NCI-H526 treated with DMSO at 0.1 percent for 48 hours (cell line): ENCODE measurements at places on chromosomes 2 and 18.
A peak's percentile ranks its signal among the peaks of the same experiment; 100 is the strongest.

- DNase-seq, result no peak
Observed at GRCh38 chr2:171551836-171552235, 29.6 kb downstream of the CYBRD1 start.

DNA sequence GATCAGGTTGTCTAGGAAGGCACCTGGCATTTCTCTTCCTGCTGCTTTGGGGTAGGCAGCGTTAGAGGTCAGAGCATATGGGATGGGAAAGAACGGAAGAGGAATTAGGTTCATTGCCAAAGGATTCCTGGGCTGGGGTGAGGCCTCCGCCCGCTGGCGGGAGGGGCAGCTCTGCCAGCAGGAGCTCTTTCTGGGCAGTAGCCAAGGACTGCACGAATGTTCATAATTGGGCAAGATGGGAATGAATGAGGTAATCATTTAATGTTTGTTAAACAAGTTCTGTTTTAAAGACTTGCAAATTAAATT is 253.9 kb downstream of the AGAP1 start:
- DNase-seq, result no peak

GRCh38 chr2:72678024-72678423 is 147.8 kb downstream of the EXOC6B start:
- no peak for DNase-seq

DNA sequence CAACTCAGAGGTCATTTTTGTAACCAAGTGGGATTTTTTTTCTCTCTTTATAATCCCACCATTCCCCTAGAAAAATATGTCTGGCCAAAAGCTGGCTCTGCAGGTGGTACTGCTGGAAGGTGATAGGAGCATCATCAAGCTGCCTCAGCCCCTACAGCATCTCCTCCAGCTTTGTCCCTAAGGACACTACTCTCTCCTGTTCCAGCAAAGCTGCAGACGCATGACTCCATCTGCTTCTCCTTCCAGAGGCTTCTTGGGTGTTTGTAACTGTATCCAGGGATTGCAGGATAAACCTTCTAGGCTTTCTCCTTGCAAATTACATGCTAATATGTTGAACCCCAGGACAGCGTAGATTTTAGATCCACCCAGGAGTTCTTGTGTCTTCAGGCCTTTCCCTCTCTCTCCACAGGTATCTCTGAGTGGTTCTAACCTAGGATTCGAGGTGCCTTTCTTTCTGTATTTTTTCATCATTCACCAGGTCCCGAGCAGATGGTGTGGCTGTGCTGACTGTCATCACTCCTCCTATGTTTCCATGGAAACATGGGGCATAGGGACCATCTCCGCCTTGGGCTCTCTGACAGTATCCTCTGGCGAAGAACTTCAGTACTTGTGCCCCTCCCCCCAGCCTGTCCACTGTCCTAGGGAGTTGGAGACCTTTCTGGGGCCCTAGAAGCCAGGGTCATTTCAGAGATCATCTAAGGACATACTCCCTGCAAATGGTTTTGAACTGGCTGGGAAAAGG is 34.3 kb downstream of the AFF3 start:
- no peak for DNase-seq

DNA sequence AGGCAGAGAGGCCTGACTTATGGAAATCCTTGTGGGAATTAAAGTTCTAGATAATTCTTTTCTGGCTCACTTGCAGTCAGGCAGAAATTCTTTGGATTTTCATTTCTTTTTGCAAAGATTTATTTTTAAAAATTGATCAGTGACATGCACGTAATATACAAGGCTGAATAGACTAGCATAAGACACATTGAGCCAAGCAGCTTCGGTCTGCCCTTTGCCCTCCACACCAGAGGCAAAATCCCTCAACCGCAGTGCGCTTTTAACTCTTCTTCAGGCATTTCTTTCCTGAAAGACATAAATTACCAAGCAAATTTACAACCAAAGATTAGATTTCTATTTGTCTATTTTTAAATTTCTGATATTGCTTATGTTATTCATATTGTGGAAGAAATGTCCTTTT is 227.9 kb downstream of the LOXHD1 start:
- no peak for DNase-seq

DNA sequence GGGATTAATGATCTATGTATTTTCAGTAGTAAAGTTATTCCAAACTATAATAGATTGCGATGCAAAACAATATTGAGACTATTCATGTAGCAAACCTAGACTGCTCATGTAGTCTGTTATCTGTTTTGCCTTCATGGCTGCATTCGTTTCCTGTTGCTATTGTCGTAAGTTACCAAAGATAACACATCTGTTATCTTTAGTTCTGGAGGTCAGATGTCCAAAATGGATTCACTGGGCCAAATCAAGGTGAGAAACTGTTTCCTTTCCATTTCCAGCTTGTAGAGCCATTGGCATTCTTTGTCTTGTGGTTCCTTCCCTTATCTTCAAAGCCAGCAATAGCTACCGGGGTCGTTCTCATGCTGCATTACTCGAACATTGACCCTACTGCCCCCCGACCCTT is 20.9 kb downstream of the ITGAV start:
- no peak for DNase-seq

DNA sequence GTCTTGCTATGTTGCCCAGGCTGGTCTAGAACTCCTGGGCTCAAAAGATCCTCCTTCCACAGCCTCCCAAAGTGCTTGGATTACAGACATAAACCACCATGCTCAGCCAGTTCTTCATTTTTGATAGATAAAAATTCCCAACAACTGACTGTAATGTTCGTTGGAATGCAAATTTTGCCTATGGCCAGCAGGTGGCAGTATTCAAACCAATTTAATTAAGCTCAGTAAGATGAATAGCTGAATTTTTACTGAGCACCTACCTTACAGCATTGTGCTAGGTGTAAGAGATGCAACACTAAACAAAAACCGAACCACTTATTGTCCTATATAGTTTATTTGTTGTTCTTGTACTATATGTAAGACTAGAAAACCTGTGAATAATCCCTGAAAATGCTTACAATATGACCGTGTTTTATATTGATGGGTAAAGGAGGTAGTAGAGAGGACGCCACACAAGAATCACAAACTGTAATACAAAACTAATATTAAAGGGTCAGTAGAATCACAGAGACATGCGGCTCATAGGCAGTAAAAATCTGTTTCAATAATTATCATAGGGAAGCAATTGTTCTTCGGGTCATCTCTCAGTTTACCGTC is 8.2 kb upstream of the TMEM182 start:
- peak; percentile 48 for DNase-seq

GRCh38 chr2:44245083-44245861 is 30.0 kb upstream of the SLC3A1 start:
- peak; percentile 22 for DNase-seq

GRCh38 chr2:172072706-172073105 is 12.6 kb upstream of the DLX1 start:
- peak; percentile 76 for DNase-seq

DNA sequence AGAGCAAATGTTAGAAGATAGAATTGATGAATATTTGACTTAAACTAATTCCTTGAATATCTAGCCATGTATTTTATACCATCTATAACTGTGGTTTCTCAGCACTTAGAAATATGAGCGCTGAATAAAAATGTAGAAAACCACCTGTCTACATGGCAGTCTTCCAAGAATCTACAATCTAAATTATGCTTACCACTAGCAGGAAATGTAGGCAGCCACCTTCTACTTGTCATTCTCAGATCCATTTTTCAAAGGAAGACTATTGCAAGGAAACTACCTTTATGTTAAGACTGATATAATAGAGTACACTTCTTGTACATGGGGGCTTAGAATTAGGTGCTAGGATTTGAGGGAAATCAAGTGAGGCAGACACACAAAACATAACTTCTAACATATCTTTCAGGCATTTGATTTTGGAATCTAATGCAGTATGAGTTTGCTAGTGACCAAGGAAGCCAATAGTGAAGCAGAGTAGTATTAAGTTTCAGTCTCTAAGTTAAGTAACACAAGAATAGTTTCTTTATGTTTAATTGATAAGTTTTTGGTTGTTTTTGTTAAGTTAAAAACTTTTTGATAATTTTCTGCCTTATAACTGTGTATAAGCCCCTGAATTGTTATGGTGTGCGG is 175.9 kb upstream of the ITGA4 start:
- DNase-seq, result no peak

- DNase-seq, result no peak
Observed at GRCh38 chr2:134431838-134432434, 178.1 kb downstream of the MGAT5 start.
